CD4-positive, alpha-beta T cell treated with Interleukin-12 subunit alpha and Interleukin-12 subunit beta, for 1 hour (primary cell): ENCODE measurements at places on chromosomes 7 and 10.

GRCh38 chr7:87899255-87899654 lies 23.0 kb downstream of the DBF4 start:
- DNase-seq = no peak

DNA sequence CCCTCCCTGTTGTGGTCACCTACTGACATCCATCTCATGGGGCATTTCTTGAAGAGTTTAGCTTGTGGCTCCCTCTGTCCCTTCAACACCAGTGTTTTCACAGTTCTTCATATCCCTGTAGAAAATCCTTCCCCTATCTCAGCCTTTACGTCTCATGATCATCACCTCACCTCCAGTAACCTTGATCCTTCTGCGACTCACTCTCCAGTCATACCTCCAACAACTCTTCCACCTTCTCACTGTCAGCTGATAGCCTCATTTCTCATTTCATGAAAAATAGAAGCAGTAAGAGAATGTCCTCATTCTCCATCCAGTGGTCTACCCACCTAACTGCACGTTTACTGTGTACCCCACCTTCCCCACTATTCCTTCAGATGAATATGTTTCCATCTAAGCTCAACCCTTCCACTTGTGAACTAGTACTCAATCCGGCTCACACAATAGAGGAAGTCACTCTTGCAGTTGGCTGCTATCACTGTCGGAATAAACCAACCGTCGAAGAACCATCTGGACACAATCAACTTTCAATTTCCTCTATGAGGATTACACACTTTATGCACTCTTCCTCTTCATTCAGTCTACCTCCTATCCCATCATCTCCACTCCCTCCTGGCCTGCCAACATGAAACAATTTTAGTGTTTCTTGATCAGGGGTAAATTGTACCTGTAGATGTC lies 256.0 kb downstream of the AHR start:
- no peak for DNase-seq

DNA sequence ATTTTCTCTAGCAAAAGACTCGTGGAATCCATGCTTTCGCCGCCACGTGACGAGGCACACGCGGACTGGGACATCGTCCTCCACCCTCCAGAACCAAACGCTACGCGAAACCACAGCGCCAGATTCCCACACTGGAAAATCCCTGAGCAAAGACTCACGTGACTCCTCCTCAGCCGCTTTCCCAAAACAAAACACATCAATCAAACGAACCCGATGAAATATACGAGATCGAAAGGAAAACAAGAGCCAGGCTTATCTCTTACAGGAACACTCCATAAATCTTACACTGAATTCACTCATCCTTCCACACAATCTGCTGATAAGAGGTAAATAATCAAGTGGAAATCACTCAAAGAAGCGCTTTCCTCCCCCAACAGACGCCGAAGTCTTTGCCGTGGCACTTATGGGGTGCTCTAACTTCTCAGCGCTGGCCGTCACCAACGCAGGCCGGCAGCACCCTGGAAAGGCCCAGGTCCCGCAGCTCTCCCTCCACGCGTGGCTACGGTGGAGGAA lies 23.8 kb downstream of the DIP2C start:
- DNase-seq = no peak

- no peak for DNase-seq
These were observed 2.9 kb upstream of the TRIM8 start for GRCh38 chr10:102641402-102641801.

DNA sequence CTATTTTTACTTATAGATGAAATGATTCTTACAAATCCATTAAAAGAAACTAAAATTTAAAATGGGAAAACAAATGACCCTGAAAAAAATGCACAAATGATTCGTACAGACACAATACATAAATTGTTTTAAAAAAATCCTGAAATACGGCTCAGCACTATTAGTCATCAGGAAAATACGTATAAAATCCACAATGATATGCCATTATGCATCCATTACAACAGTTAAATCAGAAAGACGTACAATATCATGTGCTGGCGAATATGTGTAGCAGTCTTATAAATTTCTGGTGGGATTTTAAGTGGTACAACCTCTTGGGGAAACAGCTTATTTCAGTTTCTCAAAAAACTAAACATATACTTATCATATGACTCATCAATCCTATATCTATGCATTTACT lies 600.1 kb upstream of the STEAP1 start:
- no peak for DNase-seq

GRCh38 chr10:99676426-99676825 lies 17.1 kb downstream of the ENTPD7 start:
- DNase-seq = no peak

DNA sequence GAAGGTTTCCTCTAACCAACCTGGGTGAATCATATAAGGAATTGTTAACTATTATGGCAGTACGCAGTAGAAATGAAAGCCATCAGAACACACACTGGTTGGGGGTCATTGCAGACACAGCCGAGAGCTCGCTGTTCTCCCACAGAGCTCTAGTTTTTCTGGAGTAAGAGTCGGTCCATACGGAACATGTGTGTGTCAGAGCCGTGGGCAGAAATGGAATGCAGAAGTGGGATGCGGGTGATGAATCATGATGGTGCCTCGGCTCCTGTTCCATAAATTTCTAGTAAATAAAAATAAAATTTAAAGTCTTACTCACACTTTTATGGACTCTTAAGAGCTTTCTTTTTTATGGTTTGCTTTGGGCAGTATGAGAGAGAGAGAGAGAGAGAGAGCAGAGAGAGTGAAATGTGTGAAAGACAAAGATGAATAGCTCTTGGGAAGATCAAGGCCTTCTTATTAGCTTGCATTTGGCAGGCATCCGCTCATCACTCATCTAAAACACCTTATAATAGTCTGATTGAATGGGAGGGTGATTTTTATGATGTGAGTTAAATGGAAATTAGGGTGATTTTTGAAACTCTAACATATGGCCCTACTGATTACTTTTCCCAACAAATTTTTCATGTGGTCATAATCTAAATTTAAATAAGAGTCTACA lies 98.8 kb upstream of the PFKP start:
- no peak for DNase-seq

DNA sequence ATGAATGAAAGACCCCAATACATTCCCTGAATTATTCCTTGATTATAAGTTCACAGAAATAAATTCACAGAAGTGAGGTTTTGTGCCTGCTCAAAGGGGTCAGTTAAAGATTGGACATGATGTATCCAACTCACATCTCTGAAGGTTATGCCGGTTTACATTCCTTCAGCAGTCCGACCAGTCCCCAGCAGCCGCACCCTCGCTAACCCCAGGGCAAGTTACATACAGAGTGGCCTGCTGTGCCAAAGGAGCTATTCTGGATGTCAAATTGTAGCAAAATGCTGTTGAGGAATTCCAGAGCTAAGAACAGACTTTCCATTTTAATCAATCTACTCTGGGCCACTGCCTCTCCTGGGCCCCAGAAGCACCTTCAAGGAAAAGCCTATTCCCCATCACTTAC lies 20.3 kb downstream of the PSAP start:
- DNase-seq = no peak

- no peak for DNase-seq
These were observed 36.8 kb upstream of the HSPA12A start for GRCh38 chr10:116779076-116779687.

DNA sequence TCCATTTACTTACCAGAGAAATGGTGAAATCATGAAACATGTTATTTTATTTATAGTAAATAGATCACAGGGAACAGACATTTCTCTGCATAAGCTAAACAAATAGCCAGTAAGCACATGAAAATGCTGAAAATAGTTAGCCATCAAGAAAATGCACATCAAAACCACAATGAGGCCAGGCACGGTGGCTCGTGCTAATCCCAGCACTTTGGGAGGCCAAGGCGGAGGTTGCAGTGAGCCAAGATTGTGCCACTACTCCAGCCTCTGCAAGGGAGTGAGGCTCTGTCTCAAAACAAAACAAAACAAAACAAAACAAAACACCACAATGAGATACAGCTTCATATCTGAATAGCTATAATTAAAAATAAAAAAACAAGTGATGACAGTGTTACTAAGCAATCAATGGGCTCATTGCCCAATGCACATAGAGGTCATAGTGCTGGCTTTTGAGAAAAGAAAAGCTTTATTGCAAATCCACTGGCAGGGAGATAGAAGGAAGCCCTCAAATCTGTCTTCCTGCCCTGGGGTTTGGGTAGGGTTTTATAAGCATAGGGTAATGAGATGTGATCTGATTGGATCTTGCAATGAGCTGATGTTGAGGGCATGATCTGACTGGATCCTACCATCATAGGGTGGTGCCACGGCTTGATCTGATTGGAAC lies 16.2 kb downstream of the CSTF2T start:
- no peak for DNase-seq

DNA sequence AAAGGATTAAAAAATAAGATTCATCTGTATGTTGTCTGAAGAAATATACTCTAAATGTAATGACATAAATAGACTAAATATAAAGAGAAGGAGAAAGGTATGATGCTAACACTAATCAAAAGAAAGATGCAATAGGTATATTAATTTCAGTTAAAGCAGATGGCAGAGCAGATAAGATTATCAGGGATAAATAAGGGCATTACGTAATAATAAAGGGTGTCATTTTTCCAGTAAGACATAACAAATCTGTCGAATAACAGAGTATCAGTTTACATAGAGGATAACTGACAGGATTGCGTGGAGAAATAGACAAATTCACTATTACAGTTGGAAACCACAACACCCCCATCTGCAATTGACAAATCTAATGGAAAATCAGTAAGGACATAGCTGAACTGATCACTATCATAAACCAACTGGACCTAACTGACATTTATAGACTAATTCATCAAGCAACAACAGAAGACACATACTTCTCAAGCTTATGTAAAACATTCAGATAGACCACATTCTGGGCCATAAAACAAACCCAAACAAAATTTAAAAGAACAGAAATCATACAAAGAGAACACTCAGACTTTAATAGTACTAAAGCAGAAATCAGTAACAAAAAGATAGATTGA lies 384.1 kb upstream of the COBL start:
- DNase-seq = no peak

- DNase-seq = no peak
These were observed 132.3 kb downstream of the CREB5 start for GRCh38 chr7:28544453-28545117.

DNA sequence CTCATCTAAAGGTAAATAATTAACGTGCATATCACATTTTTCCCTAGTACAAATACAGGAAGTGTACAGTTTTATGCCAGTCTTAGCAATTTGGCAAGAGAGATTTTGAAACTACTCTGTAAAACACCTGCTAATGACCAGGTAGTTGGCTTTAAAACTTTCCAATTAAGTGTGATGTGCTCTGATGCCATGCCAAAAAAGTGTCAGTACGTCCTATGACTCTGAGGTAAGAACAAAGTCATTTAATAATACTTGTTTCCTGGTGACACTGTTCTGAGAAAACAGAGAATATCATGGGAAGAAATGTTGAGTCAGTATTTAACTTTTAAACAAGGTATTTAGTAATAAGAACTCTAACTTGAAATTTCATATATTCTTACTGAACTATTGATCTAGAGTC lies 9.6 kb downstream of the PDZD8 start:
- no peak for DNase-seq

- no peak for DNase-seq
These were observed 89.1 kb downstream of the GFRA1 start for GRCh38 chr10:116183733-116184511.

GRCh38 chr10:75512203-75512933 lies 80.9 kb downstream of the LRMDA start:
- DNase-seq = no peak

DNA sequence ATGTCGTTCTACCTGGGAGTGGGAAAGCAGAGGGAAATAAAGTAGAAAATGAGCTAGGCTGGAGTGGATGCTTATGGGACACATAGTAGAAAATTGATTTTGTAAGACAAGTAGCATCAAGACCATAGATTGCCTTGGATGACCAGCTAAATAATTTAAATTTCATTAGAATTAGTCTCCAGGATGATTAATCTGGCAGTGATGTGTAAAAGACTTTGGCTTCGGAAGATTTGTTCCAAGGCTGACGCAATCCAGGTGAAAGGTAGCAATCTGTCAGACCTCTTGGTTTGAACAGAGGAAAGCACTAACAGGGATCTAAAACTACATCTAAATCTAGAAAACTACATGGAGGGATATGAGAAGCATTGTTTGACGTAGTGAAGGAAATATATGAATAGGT lies 236.5 kb downstream of the ARL4A start:
- no peak for DNase-seq

GRCh38 chr7:49434846-49435245 lies 338.6 kb upstream of the VWC2 start:
- no peak for DNase-seq

GRCh38 chr10:69415049-69415448 lies 1.7 kb downstream of the TACR2 start:
- no peak for DNase-seq

DNA sequence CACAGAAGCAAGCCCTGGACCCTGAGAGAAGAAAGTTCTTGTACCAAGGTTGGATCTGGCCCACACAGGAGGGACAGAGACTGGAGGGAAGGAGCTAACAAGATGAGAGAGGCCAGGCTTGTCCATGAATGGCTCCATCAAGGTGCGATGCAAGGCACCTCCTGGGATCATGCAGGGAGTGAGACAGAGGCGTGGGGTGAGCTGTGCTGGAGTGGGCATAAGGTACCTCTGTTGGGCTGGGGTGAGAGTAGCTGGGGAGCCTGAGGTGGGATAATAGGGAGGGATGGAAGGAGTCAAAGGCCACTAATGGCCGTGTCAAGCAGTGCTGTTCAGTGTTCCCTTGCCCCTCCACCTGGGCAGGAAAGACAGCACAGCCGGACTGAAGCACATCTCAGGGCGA lies 9.9 kb downstream of the TMEM72 start:
- no peak for DNase-seq

GRCh38 chr10:101157756-101158458 lies 26.8 kb downstream of the TLX1 start:
- DNase-seq = no peak

GRCh38 chr10:77497748-77498147 lies 139.9 kb downstream of the KCNMA1 start:
- no peak for DNase-seq

DNA sequence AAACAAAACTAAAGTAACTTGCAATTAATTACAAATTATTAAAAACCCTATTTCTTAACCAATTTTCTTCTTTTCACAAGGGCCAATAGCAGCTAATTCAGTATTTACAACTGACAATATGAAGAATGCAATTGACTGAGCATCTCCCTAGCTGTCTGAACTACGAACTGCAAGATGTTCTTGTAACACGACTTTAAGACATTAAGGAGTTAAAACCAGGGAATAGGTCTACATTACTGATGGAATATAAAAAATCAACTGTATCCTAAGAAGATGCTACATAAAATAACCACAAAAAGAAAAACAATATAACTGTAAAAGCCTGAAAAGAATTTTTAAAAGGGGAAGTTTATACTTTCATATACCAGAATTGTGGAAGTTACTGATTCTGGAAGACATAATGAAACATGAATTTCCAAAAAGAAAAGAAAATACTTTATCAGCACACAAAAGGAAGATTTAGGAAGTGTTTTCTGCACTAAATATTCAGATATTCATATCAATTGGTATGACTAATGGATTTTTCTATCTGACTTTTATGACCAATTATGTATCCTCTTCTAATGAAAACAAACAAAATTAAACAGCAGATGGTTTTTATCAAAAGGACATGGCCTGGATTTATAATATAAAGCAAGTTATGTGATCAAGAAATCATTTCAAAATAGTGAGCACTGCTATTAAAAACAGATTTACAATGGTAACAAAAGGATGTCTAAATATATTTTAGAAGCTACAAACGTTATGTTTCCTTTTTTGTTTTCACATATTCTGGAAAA lies 1.6 kb downstream of the GPR22 start:
- no peak for DNase-seq

GRCh38 chr10:74921744-74922143 lies 95.3 kb downstream of the KAT6B start:
- DNase-seq = no peak

GRCh38 chr10:16828114-16828568 lies 10.9 kb upstream of the RSU1 start:
- DNase-seq = peak; percentile 77

GRCh38 chr10:86775056-86775869 lies 18.8 kb downstream of the BMPR1A start:
- DNase-seq = no peak
